Mucosa of gallbladder (tissue), 1 donor: ENCODE measurements at places on chromosomes 3 and 15.
A peak's percentile ranks its signal among the peaks of the same experiment; 100 is the strongest.

DNA sequence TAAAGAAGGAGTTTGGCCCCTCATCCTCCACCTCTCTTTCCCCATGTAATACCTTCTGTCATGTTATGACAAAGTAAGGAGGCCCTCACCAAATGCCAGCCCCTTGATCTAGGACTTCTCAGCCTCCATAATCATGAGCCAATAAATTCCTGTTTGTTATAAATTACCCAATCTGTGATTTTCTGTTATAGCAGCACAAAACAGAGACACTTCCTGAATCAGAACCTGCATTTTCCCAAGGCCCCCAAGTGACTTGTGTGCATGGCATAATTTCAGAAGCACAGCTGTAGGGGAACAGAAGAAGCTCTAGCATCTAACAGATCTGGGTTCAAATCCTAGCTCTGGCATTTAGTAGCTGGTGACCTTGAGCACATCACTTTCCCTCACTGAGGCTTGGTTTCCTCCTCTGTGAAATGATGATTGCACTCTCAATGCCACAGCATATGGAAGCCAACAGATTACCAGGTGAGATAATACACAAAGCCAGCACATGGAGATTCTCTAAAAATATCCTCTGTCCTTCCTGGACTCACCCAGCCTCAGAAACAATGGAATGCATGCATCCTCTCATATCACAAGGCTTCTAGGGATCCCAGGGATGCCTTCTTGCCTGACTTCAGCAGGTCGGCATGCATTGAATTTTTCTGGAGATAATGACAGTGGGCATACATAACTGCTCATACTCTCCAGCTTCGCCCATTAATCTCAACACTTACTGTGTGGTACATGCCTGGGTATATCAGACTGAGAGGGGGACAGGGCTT lies 26.3 kb downstream of the TLNRD1 start:
- DNase-seq = no peak

DNA sequence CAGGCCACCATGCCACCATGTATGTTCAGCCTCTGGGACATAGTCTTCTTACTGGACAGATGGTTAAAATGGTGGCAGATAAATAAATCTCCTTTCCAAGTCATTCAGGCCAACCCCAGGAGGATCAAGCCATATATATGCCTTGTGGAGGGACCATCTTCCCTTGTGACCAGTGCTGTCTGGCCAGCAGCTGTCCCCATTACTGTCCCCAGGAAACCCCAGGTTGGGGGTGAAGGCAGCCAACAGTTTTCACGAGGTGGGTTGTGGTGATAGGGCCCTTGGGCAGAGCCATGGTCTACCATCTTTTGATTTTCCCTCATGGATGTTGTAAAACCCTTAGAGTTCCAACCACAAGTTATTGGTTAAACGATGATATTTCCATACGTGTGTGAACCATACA lies 48.7 kb upstream of the PCSK6 start:
- DNase-seq = no peak

DNA sequence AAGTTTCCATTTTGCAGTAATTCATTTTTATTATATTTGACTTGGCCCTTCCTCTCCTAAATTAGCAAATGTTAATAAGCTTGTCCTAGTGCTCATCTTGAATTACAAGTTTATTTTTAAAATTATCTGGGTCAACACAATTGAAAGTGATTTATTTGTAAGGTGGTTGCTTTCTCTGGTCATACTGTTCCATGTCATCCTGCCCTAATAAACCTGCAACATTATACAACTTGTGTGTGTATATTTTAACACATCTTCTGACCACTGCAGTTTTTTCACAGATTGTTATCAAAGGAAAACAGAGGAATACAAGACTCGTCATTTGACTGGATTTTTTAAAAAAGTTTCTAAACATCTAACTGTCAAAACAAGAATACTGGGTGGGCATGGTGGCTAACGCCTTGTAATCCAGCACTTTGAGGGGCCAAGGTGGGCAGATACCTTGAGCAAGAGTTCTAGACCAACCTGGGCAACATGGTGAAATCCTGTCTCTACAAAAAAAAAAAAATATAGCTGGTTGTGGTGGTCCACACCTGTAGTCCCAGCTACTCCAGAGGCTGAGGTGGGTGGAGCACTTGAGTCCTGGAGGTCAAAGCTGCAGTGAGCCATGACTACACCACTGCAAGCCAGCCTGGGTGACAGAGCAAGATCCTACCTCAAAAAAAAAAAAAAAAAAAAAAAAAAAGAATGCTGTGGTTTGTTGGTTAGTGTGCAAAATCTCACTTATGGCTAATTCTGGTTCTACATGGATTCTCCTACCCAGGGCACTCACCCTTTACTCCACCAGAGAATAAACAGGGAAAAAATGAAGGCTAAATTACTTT lies 5.0 kb upstream of the LRRFIP2 start:
- DNase-seq = no peak

GRCh38 chr3:121463745-121464144 lies 82.0 kb downstream of the POLQ start:
- no peak for DNase-seq

- DNase-seq = no peak
Observed at GRCh38 chr3:151550642-151551041, 89.8 kb upstream of the IGSF10 start.

- no peak for DNase-seq
Observed at GRCh38 chr3:177624528-177625495, 427.5 kb upstream of the TBL1XR1 start.

DNA sequence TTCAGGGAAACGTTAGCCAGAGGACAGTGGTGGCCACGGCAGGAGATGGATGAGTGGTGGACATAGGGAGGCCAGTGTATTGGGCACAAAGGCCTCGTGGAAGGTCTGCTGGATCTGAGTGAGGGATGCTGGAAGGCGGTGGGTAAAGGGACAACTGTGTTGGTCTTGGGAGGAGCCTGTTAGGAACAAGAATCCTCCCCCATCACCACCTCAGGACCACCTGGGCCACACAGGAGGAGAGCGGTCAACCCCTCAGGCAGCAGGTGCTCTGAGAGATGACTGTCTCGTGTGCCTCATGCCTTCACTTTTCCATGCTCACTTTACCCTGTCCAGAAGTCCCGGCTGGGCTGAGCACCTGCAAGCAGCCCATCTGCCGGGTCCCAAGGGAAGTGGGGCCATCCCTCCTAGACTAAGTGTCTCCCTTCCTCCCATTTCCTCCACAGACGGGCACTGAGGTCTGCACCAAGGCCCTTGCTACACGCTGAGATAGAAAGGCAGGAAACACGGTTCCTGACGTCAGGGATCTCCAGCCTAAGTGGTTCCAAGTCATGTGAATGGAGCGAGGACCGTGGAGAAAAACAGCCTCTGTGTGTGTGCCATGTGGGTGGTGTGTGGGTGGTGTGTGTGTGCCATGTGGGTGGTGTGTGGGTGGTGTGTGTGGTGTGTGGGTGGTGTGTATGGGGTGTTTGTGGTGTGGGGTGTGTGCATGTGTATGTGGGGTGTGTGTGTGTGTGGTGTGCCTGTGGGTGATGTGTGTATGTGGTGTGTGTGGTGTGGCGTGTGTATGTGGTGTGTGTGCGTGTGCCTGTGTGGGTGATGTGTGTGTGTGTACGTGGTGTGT lies 47.8 kb upstream of the CTSH start:
- no peak for DNase-seq

DNA sequence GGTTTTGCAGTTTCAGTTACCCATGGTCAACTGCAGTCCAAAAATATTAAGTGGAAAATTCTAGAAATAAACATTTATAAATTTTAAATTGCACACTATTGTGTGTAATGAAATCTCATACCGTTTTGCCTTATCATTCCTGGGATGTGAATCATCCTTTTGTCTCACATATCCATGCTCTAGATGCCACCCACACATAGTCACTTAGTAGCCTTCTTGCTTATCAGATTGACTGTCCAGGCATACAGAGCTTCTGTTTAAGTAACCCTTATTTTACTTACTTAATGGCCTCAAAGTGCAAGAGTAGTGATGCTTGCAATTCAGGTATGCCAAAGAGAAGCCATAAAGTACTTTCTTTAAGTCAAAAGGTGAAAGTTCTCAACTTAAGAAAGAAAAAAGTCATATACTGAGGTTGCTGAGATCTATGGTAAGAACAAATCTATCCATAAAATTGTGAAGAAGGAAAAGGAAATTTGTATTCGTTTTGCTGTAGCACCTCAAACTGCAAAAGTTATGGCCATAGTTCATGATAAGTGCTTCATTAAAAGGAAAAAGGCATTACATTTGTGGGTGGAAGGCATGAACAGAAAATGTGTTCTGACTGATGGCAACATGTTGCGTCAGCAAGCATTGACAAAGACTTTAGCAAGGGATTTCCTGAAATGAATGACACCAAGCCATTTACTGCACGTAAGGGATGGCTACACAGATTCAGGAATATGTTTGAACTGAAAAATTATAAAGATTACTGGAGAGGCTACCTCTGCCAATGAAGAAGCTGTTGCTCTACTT lies 43.8 kb downstream of the SPATA16 start:
- DNase-seq = no peak

DNA sequence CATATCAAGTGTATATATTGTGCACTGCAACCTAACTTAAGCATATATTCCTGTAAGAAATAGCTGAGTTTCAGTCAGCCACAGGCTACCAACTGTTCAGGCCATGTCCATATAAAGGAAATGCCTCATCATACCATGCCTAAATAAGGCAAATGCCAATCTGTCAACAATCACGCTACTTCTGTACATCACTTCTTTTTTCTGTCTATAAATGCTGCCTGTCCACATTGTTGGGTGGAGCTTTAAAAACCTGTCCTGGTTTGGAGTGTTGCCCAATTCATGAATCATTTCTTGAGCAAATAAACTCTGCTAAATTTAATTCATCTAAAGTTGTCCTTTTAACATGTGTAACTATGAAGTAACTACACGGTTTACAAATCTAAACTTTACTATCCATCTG lies 1091.9 kb downstream of the NSUN3 start:
- DNase-seq = peak; percentile 36

DNA sequence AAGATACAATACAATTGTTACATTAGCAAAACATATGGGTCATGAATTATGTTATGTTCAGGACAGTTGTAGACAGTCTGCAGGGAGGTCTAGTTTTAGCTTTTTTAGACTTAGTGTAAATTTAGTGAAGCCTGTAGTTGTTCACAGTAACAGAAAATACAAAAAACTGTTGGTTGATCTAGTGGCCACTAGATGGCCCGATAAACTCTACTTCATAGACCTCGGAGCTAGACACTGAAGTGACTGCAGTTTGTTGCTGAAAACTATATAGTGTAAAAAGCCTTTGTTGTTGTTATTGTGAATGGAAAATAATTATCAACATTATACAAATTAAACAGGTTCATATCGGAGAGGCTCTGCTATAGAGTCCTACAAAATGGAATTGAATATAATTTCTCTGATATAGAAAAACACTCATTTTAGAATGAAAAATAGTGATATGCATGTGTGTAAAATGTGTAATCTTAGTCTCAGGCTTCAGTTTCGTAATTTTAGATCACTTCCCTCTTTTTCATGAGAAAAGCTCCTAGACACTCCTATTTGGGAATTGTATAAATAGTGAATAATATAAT lies 18.3 kb downstream of the MAGEL2 start:
- DNase-seq = no peak

- DNase-seq = no peak
Observed at GRCh38 chr3:59563072-59563605, 513.3 kb upstream of the CFAP20DC start.

GRCh38 chr15:45454814-45455213 lies 67.7 kb downstream of the SLC30A4 start:
- peak; percentile 68 for DNase-seq

DNA sequence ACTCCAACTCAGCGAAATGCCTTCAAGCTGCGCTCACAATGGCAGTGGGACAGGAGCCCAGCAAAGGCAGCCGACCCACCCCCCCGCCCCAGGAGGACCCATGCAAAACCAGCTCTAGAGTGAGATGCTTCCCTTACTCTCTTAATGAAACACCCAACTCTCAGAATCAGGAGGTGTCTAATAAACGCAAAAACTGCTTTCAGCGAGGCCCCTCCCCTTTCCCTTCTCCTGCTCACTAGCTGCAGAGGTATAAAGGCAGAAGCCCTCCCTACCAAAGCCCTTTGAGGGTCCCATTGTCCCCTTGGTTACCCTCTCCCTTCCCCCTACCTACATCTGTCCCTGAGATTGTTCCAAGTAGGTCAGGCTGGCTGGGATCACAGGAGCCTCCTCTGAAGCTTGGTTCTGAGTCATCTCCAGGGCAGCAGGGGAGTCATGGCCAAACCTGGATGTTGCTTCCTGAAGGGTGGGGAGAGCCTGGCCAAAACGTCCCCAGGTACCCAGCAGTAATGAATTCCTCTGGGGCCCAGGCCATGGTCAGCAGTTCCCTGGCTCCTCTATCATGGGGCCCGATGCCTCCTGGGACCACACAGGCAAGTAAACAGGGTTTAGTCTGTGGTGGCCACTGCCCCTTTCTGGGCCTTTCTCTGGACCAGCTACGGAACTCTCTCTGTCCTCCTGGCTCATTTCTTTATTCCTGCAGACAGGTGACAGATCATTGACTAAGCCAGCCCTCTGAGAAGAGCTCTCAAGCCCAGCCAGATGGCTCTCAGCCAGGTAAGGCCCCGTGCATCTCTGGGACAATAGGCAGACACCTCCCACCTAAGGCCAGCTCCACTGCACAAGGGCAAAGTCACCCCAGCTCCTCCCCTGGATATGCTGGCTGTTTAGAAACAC lies 8.6 kb downstream of the KLHL25 start:
- DNase-seq = peak; percentile 87

DNA sequence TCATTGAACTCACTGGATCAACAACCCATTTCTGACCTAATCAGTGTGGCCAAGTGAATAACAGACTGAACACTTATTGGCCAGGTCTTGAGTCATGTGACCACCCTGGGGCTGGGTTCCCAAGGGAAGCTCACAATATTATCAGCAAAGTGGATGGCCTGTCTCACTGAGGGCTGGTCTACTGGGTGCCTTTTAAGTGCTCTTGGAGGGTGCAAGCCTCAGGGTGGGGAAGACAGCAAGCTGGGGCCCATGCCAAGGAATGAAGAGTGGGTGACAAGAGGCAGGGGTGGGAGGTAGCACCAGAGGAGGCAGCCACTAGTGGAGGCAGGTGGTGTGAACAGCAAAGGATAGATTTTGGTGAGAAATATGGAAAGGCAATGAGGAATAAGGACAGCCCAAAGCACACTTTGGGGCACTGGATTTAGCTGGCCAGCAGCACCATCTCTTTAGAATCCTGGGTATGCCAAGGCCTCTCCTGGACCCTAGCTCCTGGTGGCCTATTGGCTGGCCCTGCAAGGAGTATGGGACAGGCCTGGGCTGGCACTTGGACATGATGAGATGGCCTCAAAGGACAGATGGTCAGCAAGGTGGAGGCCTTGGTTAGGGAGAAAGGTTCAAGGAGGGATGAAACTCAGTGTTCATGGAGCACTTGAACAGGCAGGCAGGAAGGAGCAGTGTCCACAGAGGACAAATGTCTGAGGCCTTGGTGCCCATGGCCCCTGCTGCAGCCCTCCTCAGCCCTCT lies 34.2 kb downstream of the HMCES start:
- no peak for DNase-seq

DNA sequence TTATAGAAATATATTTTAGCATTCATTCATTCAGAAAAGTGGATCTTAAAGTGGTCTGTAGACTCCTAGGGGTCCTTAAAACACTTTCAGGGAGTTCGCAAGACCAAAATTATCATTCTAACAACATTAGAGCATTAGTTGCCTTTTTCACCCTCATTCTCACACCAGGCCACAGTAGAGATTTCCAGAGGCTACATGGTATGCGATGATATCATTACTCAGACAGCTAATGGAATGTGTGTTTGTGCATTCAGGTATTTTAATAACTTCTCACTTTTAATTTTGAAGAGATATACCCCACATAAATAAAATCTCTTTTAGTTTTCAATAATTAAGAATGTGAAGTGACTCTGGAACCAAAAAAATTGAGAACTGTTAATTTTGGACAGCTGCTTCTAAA lies 206.9 kb downstream of the NSUN3 start:
- no peak for DNase-seq

- DNase-seq = no peak
Observed at GRCh38 chr3:7695049-7695448, 806.6 kb upstream of the LMCD1 start.

GRCh38 chr3:71163198-71163918 lies 420.2 kb downstream of the FOXP1 start:
- DNase-seq = no peak
